ENCODE measurements at places on chromosomes 7 and 10. TPM values are rescaled to one million over a fixed set of nuclear protein-coding genes. Genes with fewer than 3 reads are reported as not detected.

DNA sequence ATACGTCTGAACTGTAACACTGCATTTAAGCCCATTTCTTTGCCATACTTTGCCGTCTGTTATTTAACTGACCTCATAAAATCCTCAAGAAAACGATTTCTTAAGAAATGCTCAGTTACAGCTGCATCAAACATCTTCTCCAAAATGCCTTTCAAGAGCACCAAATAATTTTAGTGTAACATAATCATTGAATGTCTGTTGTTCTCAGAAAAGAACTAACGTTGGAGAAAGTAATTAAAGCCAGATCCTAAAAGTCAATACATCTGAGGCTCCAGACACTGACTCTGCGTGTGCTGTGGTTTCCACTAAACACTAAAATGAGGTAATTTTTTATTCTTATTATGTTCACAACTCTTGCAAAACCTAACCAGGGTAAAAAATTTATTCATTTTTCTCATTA lies 63.7 kb upstream of the LRRC17 start:
- DNase-seq = no peak

DNA sequence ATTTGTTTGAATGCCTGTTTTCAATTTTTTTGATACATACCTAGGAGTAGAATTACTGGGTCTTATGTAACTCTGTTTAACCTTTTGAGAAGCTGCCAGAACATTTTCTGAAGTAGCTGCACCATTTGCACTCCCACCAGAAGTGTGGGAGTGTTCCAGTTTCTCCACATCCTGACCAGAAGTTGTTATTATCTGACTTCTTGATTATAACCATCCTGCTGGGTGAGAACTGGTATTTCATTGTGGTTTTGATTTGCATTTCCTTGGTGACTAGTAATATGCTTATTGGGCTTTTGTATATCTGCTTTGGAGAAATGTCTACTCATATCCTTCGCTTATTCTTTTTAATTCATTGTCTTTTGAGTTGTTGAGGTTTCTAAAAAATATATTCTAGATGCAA lies 117.2 kb upstream of the GLCCI1 start:
- no peak for DNase-seq

ZNF32 gene
- polyA plus RNA-seq = 65.6 TPM

- DNase-seq = no peak
These were observed 76.8 kb downstream of the CLEC2L start for GRCh38 chr7:139600306-139600705.

MALSU1 gene
- 54.4 TPM for polyA plus RNA-seq

Data from renal pelvis (tissue), 12 donors.